ENCODE measurements at places on chromosomes 6 and 20.

- DNase-seq: no peak
These were observed 49.6 kb upstream of the CD93 start for GRCh38 chr20:23135449-23136420.

DNA sequence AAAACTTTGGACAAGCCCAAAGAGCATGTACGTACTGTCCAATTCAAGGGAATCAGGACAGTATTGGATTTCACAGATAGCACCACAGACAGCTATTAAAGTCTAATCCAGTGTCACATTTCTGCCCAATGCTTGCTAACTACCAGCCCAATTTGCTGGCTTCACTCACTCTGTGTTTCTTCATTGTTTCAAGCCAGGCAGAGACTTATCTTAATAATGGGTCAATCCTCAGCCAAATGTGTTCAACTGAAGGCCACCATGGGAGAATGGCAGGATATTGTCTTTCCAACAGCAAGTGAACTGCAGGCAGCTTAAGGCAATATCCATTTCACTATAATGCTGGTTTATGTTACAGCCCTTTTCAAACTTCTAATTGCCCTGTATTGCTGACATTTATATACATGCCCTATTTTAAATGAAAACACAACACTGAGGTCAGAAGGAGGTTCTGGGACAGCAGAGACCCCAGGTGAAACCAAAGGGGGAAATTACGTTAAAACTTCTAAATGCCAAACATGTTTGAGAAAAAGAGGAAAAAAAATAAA is 142.1 kb upstream of the RSPO3 start:
- DNase-seq: no peak

DNA sequence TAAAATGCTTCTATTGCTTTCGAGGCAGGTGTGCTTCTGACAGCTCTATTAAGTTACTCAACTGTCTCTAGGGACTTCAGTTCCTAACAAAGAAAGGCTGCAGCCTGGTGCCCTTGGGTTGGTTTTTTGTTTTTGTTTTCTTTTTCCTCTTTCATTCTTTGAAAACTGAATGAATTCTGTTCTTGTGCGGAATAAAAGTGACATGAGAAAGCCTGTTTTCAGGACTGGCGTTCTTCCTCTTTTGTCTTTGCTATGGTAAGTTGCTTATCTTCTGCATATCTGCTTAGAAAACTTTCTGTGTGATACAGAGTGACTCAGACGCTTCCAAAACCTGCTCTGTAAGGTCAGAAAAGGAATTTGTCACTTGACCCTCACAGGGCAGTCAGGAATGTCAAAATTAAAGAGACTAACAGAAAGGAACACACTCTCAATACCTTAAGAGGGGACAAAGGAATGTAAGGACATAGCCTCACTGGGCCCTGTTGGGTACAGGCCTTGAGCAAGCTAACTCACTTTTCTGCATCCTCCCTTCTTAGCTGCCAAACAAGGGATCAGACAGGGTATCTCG is 56.2 kb upstream of the NHSL1 start:
- DNase-seq: no peak

GRCh38 chr20:9478771-9479170 is 35.6 kb upstream of the LAMP5 start:
- DNase-seq: no peak

DNA sequence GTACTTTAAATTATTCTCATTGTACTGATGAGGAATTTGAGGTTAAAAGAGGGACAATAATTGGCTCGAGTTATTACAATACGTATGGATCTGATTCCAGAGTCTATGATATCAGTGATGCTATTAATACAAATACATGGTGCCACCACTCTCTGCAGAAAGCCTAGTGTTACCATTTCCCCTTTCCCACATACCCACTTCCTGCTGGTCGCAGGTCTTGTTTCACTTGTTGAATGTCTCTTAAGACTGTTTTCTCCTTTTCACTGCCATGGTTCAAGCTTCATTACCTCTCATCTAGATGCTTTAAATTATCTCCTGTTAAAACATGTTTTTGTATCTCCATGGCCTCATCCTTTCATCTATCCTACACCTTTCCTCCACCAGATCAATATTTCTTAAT is 62.0 kb downstream of the FHL5 start:
- DNase-seq: no peak

DNA sequence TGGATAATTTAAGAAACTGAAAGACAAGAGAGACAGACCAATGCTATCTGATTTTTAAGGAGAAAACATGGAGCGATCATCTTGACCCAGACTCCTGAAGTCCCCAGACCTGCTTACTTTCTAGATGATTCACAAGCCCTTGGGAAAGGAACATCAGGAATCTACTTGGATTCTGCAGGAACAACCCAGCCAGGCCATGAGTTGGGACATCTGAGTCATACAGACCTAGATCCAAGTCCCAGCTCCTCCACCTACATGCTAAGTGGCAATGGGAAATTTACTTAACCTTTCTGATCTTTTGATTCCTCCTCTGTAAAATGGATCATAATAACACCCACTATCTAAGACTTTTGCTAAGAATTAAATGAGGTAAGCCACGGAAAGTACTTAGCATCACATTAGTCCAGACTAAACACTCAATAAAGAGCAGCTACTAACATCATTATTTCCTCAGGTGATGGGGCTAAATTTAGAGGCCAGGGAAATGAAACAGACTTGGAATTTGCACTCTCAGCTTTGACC is 61.0 kb upstream of the MAFB start:
- DNase-seq: no peak

DNA sequence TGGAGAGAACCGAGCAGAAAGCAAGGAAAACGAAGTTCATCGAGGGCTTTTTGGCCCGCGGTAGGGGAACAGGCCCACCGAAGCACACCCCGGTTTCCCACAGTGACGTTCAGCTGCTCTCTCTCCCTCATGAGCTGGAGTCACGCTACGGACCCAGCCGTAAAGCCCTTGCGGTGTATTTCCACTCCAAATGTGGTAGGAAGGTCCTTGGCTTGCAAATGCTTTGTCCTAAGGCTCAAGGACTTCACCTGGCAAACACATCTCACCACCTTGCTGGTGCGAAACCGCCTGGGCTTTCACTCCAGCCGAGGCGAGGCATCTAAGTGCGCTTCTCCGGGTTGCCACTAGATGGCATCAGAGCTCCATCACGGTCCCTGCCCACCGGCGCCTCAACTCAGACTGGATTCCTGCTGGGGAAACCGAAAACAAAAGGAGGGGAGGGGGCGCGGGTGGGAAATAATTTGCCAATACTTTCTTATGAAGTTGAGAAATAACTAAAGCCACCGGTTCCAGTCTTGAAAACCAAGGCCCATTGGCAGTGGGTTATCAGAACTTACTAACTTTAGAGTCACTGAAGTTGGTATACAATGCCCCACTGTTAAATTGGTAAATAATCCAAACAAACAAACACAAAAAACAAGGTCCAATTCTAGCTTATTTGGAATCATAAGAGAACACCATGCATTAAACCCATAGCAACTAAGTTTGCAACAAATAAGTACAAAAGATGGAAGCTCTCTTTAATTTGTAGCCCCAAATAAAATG is 13.4 kb upstream of the FOXC1 start:
- no peak for DNase-seq

DNA sequence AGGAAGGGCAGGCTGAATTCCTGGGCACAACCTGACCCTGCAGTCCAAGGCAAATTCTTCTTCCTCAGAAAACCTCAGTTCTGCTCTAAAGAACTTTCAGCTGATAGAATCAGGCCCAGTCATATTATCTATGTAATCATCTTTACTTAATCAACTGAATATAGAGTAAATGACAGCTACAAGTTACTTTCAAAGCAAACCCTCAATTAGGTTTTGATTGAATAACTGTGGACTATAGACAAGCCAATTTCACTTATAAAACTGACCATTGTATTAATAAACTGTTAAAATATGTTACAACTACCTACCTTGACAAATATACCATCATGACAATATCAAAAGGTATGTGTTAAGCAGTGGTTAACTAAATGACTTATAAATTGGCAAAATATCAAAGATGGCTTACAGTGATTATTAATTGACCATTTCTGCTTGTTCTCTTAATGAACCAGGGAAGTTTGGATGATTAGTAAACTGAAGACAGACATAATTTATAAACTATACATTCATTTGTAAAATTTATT is 46.1 kb upstream of the ADGRF5 start:
- DNase-seq: no peak

DNA sequence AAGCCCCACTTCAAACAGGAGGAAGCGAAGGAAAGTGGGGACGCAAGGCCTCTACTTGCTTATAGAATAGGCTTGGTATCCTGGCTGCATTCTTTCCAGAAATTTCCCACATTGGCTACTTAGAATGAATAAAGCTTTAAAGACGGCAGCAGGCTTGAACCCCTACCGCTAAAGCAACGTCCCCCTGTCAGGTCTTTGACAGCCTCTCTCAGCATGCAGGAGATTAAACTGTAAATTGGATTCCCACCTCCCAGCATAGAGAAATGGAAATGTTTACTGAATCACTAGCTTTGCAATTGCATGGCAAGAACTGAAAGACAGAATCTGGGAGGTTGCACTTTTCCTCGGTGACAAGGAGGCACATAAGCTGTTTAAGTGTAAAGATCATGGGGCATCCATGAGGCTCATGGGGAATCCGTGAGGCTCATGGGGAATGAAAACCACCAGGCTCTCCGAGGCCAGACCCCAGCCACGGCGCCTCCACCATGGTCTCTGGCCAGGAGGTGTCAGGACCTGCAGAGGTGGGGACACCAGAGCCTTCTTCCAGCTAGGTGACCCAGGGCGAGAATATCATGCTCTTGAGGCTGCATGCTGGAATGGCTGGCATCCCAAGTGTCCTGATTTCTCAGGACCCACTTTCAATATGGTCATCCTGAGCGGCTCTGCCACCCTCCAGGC is 10.3 kb downstream of the LEMD2 start:
- DNase-seq: no peak

GRCh38 chr6:159493898-159494585 is 199.0 kb downstream of the SOD2 start:
- DNase-seq: no peak

DNA sequence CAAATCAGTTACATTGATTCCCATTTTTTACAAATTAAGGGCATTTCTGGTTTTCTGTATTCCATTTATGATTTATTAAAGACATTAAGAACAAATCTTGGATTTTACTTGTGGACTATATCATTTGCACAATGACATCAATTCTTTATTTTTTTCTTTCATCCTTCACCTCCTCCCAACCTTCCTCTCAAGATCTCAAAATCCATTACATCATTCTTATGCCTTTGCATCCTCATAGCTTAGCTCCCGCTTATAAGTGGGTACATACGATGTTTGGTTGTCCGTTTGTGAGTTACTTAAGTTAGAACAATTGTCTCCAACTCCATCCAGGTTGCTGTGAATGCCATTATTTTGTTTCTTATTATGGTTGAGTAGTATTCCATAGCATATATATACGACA is 752.8 kb downstream of the CD109 start:
- no peak for DNase-seq

DNA sequence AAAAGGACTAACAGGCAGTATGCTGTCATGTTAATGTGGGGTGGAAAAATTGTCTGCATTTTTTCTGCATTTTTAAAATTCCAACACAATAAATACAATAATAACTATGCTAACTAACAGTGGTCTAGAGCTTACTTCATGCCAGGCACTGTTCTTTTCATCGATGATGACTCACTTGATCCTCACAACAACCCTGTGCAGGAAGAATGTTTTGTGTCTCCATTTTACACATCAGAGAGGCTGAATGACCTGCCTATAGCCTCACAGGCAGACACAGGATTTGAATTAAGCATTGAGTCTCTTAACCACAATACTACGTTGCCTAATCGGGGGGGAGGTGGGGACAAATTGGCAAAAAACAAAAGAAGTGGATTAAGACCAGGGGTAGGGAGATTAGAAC is 26.9 kb upstream of the FANCE start:
- DNase-seq: peak; percentile 54

DNA sequence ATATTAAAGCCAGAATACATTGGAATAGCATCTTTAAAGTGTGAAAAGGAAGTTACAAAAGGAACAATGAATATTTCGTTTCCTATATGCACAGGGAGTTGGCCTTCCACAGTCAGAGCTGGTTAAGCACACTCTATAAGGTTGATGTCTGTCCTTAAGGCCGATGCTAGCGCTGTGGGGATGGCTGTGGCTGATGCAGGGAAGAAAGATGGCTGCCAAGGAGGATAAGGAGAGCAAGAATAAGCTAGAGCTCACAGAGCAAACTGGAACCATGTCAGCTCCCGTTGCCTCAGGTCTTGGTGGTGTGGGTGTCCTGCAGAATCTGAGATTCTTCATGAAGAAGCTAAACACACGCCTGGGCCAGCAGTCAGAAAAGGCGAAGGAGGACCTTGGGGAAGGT is 20.8 kb upstream of the STX11 start:
- DNase-seq: no peak

DNA sequence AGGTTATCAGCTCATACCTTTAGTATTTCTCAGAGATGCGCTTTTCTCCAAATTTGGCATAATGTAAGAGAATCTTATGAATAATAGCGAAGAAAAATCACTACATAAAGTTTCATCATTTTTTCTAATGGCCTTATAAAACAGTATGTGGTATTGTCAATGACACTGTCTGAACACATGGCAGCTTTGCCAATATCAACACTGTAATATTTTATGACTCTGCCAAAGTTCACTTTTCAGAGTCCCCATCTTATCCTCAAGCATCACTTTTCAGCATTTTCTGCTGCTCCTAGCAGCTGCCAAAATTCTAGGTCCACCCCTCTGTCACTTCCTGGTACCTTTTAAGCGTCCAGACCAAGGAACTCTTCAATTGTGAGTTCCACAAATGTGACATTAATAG is 171.5 kb upstream of the C6orf118 start:
- no peak for DNase-seq

DNA sequence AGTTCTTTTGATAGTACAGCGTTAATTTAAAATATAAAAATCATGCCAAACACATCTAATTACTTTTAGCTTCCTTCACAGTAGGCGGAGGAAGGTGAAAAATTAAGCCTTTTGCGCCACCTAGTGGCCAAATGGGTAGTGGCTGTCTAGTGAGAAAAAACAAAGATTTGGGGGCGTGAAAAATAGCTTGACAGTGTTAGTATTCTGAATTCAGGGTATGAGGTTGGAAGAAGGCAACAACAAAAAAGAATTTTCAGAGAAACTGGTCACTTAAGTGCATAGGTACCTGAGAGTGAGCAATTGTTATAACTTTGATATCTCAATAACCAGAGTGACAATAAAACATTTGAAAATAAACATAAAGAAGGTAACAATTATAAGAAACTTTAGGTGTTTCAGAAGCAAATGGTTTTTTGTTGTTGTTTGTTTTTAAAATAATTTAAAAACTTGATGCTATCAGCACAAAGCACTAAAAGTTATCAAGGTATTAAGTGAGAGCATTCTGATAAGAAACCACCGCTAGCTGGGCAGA is 14.3 kb downstream of the PSMB9 start:
- DNase-seq: no peak

Measured in amniotic stem cell (primary cell).